ENCODE measurements at places on chromosomes 7 and 10.
A peak's percentile ranks its signal among the peaks of the same experiment; 100 is the strongest.

DNA sequence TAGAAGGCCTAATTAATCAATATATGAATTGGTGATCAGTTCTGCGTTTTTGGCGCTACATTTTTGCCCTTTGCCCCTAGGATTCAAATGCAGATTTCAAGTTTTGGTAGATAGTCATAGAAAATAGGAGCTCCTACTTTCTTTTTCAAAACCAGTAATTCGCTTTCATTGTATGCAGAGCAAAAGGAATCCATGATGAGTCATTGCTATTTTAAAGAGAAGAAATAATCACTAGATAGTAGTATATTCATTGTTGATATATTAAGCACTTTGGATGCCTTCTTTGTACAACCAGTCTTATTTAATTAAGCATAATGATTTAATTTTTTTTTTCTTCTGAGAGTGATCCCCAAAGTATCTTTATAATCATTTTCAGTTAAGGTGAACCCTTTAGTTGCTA lies 50.3 kb downstream of the CSTF2T start:
- DNase-seq = no peak

DNA sequence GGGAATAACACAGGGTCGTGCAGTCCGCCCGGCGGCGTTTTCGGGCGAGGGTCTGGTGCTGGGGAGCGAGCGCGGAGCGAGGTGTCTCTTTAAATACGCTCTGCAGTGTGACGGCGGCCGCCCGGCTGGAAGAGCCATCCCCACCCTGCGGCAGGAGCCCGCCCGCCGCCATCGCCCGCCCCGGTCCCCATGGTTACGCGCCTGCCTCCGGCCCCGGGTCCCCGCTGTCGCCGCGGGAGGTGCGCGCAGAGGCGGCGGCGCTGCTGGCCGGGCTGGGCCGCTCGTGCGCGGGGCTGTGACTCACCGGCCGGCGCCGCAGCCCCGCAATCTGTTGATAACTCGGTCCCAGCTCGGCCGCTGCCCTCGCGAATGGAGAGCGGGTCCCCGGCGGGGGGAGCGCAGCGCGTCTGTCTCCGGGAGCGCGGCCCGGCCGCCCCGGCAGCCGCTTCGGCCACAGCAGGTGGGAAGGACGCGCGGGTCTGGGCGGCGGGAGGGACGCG lies at the start of gene ADGRA1:
Gene ADGRA1 (plus strand): TSS at position 246 of the 500 bp plus-strand sequence. CDS start 986 bp downstream, outside the sequence.
- no peak for DNase-seq

DNA sequence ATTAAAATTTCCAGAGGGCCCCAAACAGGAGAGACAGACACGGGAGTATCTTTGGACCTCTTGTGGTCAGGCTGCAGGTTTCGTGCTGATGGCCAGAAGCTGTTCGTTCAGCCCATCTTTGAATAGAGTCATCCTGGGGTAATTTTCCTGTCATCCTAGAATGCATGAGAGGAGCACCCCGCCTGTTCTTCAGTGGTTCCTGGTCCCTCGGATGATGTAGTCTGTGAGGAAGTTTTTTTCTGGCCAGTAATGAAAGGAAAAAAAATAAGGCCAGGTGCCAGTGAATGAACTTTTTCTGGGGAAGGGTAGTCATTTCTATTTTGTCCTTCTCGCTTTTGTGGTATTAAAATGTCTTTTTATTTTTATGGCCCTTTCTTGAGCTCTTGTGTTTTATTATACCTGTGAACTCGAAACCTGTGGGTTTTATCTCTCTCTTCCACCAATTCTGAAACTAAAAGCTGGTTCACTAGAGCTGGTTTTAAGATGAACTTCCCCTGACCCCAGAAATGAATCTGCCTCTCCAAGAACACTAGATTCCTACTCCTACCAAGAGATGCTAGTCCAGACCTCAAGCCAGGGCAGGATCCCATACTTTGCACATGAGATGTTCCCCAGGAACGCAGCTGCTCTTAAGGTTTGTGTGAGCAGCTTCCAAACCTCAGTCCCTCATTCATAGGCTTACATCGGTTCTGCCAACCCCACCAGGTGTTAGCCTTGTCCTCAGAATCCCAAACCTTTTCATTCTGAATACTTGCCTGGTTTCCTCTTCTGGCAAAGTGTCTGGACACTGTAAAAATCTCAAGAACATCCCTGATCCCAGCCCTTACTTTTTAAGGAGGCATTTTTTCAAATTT lies 15.4 kb upstream of the MEST start:
- no peak for DNase-seq

DNA sequence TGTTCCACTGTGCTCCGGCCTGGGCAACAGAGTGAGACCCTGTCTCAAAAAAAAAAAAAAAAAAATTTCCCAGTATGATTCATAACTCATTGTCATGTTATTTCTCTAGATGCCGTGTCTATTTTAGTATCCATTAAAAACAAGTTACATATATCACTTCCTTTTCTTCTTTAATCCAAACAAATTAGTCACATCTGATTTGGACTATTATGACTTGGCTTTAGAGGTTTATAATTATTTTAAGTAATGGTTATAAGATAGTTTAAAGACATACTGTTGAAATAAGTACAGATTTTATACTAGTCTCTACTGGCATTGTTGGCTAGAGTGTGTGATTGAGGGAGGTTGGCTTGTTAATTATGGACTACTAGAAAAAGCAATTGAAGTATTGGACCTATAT lies 53.3 kb downstream of the ZMYND11 start:
- no peak for DNase-seq

- DNase-seq = no peak
These were observed 9.3 kb downstream of the DIP2C start for GRCh38 chr10:680146-680545.

GRCh38 chr7:18408461-18408860 lies 87.1 kb upstream of the HDAC9 start:
- DNase-seq = peak; percentile 12

- DNase-seq = no peak
These were observed 1005.8 kb downstream of the GATA3 start for GRCh38 chr10:9060314-9060713.

DNA sequence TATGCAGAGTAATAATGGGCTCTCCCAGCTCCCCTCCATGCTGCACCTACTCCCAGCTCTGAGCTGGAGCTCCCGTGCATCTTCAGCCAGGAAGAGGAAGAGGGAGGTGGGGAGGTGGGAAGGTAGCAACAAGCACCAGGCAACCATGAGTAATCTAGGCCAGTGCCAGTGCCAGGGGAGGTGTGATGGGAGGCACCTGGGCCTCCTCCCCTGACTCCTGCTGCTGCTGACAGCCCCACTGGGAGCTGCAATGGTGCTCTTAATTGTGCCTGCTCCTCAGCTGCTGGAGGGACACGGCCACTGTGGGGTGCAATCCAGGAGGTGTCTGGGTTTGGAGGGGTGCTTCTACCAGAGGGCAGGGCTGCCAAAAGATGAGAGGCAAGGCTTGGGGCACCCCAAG lies 243.0 kb downstream of the PLXNA4 start:
- DNase-seq = no peak

DNA sequence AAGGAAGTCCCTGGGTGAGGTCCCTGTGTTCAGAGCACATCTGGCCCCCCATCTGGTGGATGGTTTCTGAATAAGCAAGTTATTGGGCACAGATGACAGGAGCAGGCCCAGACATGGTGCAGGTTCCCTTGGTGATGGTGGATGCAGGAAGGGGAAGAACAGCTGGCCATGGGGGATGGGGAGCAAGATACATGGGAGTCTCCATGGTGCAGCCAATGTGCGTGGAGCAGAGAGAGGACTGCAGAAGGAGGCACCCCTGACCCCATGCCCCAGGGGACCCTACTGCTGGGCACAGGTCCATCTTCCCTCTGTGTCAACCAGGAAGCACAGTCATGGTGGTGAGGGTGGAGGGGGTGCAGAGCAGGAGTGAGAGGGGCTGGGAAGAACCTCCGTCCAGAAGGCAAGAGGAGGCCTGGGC lies 43.8 kb upstream of the RABGEF1 start:
- DNase-seq = no peak

- DNase-seq = no peak
These were observed 150.5 kb upstream of the IGFBP3 start for GRCh38 chr7:46071601-46072000.

DNA sequence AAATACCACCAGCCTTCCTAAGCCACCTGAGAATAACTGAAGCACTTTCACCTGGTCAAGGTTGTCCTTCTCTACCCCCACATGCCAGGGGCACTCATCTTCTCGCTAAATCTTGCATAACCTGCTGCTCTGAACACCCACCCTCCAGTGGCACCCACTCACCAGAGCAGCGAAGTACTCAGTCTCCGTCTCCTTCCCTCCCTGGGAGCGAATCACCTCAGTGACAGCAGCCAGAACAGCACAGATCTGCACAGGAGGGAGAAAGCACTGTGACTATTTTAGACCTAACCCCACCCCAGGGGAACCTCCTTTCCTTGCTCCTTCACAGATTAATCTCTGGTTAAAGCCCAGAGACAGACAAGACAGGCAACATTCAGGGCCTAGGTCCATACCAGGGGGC lies 5.1 kb downstream of the RRP12 start:
- no peak for DNase-seq
